ENCODE measurements at places on chromosomes 7 and 10.
A peak's percentile ranks its signal among the peaks of the same experiment; 100 is the strongest.

DNA sequence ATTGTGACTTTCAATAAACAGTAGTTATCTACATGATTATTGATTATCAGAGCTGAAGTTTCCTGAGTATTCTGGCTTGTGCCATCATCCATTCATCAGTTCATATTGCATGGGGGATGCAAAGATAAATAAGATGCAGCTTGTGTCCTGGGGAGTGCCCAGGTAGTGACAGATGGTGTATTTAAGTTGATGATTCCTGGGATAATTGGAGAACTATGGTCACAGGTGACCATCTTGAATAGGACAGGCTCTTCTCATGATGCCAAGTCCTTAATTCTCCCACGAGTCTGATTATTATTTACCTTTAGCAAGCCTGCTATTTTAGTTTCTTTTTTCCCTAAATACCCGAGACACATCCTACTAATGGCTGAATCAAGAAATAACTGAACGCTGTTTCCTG lies 64.9 kb downstream of the PLPP4 start:
- DNase-seq, result no peak

- DNase-seq, result no peak
Observed at GRCh38 chr10:8048281-8049008, 6.0 kb upstream of the GATA3 start.

DNA sequence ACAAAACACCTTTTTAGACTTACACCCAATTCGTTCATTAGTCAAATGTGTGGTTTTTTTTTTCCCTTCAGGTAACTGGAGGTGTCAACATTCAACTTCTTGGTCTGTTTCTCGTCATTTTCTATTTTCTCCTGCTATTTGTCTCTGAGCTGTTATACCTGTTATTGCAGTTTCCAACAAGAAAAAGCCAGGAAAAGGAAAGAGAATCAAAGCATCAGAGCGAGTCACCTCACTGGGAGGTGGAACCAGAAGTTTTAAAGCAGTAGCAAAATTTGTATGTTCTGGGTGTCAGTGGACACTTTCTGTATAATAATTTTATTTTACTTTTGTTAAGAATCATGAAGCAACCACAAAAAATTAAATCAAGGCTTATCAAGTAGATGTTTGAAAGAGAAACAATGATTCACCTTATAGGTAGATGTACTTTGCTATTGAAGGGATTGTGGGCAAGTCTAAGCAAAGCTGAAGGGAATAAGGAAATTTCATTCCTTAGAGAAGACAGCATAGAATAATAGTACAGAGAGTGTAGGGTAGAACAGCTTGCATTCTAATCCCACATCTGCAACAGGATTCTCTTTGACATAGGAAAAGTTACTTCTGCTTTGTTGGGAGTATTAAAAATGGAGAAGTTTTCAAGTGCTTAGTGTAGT lies 675.8 kb downstream of the PCDH15 start:
- no peak for DNase-seq

GRCh38 chr7:7965301-7965700 lies 3.3 kb upstream of the GLCCI1 start:
- no peak for DNase-seq

DNA sequence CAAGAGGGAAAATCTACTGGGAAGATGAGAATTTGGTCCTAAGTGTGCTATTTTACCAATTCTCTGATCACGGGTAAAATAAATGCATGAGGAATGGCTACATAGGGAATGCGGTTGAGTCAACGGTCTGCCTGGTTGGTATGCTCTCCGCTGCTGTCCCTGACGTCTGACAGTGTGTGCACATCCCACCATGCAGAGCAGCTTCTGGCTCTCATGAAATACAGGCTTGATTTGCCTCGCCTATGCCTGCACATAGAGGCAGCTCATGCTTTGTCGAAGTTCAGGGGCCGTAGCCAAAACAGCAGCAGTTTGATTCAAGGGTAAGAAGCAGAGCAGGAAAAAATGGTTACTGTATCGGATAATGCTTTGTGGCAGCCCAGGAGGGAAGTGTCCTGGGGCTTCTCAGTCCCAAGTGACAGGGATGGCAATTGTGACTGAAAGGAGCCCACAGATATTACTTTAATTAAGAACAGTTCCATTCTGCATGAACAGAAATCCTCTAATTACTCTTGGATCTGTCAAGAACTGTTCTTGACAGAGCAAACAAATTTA lies 268.4 kb upstream of the SLC26A5 start:
- no peak for DNase-seq

DNA sequence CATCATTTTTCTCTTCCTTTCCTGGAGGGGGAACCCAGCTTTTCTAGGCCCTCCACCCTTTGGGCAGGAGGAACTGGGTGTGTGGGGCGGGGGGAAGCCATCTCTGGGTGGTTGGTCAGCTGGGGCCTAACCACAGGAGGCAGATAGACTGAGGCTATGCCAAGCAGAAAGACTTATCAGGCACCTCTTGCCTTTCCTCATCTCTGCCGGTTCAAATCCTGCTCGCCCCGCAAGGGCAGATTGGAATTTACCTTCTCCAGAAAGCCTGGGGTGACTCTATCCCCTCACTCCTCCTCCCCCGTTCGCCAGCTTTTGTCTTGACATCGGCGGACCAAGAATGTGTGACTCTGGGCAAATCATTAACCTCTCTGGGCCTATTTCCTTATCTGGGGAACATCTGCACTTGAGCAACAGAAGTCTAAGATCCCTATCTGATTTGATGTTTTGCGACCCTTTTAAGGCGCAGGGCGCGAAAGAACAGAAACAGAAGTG lies 584 bp upstream of the GARS1 start:
- peak; percentile 28 for DNase-seq

DNA sequence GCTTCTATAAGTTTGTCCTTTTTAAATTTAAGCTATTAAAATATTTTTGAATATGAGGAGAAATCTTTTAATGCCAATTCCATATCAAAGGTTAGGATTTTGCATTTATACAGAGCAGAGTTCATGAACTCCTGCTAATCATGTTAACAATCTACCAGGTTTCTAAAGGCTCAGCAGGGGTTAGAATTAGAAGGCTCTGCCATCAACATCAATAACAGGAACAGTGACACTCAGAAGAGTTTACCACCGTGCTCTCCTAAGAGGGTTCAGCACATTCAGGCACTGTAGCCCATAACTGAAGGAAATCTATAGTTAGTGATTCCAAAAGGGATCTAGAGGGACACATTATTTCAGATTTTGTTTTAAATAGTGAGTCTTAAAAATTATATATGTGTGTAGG lies 100.1 kb downstream of the HOXA1 start:
- DNase-seq, result no peak

DNA sequence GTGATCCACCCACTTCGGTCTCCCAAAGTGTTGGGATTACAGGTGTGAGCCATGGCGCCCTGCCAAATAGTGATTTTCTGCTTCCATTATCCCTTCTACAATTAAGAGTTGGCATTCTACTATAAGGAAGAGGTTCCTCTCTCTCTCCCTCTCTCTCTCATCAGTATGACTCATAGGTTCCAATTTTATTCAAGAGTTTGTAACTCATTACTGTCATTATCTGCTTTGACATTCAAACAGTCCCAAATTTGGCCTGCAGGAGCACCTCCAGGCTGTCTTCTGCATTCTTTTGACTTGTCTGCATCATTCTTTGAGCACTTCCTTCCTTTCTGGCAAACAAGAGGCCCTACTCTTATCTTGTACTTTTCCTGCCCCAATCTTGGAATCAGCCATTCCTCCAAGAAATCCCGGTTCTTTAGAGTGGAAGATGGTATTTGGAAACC lies 33.2 kb upstream of the CALU start:
- no peak for DNase-seq

GRCh38 chr10:58943960-58944359 lies 232.5 kb upstream of the PHYHIPL start:
- no peak for DNase-seq

DNA sequence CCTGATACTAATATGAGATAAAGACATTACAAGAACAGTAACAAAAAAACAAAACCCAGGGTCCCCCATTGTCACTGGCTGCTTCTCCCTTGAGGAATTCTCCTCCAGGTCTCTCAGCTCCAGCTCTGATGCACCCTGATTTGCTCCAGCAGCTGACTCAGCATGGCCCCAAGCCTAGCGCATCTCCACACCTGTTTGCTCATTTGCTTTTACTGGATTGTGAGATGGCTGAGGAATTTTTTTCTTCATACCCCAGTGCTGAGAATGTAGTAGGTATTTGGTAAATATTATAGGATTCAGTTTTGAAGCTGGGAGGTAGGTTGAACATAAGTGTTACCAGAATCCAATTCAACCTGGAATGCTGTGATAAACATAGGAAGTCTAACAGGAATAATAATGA lies 171.9 kb downstream of the PKD1L1 start:
- no peak for DNase-seq

DNA sequence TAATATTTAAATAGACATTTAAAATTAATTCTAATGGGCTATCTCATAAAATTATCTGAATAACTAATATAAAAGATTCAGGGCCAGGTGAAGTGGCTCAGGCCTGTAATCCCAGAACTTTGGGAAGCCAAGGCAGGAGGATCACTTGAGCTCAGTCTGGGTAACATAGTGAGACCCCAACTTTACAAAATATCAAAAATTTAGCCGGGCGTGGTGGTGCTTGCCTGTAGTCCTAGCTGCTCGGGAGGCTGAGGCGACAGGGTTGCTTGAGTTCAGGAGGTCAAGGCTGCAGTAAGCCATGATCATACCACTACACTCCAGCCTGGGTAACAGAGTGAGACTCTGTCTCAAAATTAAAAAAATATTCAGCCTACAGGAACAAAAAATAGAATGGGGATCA lies 12.5 kb downstream of the NOBOX start:
- DNase-seq, result no peak

DNA sequence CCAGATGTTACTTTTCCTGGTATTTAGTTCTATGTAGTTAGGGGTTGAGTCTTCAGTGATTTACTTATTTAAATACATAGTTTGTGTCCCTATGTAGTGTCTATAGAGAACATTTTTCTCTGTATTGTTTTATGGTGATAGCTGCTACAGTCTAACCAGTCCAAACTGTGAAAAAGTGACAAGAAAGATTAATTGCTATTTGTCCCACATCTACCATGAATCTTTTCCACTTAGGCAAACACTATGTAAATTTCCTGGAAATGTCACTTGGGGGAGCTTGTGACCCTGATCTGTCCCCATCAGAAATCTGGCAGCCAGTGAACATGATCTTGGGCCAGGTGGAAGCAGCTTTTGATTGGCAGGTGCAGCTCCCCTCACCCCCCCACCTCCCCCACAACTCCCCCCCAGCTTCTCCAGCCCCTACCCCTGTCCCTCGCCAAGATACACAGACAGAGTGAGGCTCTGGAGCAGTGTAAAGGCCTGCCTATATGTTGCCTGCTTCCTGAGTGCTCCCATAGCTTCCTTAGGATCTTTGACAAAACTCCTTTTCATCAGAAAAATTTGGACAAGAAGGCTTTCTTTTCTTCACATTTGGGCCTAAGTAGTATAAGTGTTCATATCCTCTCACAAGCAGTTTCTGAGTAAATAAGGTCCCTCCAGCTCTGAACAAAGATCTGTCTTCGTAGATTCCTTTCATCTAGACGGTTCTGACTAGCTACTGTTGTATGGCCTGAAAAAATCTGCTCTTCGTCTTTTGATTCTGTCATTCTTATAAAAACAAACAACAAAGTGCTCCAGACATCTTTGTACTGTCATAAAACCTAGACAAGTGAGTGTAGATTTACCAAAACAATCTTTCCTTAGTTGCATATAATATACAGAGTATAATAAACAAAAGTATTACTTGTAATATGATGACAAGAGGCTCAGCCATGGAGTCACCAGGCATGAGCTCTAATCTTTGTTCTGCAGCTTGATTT lies 31.5 kb upstream of the SLC13A1 start:
- DNase-seq, result no peak

DNA sequence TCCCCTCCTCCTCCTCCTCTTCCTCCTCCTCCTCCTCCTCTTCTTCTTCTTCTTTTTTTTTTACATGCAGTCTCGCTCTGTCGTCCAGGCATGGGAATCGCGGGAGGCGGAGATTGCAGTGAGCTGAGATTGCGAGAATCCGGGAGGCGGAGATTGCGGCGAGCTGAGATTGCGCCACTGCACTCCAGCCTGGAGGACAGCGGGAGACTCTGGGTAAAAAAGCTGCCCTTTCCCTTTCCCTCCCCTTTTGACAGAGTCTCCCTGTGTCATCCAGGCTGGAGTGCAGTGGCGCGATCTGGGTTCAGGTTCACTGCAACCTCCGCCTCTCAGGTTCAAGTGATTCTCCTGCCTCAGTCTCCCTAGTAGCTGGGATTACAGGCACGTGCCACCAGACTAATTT lies 168.1 kb upstream of the MALRD1 start:
- DNase-seq, result no peak
